ENCODE measurements at places on chromosomes 7 and 10. TPM values are rescaled to one million over a fixed set of nuclear protein-coding genes. Genes with fewer than 3 reads are reported as not detected.

Gene PAPSS2
- total RNA-seq = 38.6 TPM

Gene OR2A1
- not detected for total RNA-seq

Gene JCAD
- total RNA-seq = 5.8 TPM

Gene GHRHR
- total RNA-seq = not detected

Gene RBP3
- not detected for total RNA-seq

DNA sequence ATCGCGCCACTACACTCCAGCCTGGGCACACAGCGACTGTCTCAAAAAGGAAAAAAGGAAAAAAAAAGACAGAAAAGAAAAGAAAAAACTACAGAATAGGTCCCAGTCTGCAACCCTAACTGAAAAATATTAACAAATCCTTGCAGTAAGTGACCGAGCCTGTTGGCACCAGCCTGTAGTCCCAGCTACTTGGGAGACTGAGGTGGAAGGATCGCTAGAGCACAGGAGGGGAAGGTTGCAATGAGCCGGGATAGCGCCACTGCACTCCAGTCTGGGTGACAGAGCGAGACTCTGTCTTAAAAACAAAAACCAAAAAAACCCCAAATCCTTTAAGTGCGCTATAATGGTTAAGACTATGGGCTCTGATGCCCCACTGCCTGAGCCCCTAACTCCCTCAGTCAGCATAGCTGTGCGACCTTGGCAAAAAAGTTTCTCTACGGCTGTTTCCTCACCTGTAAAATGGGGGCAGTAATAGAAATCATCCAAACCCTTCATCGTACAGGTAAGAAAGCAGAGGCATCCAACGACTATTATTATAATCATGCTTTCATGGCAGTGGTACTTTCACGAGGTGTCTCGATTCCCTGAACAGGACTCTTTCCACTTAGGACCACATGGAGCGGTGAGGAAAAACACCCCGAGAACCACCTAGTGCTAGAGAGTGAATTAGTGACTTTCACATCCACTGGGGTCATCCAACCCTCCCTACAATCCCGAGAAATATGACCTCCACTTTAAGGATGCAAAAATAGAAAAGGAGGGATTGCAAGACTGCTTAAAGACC lies 755 bp downstream of the TOMM7 start:
- DNase-seq = peak; percentile 37

GRCh38 chr10:131786756-131787605 lies 113.8 kb upstream of the PPP2R2D start:
- no peak for DNase-seq

GRCh38 chr10:114022766-114023597 lies 20.7 kb upstream of the ADRB1 start:
- DNase-seq = no peak

GRCh38 chr10:80187465-80188409 lies 17.6 kb downstream of the ANXA11 start:
- no peak for DNase-seq

DNA sequence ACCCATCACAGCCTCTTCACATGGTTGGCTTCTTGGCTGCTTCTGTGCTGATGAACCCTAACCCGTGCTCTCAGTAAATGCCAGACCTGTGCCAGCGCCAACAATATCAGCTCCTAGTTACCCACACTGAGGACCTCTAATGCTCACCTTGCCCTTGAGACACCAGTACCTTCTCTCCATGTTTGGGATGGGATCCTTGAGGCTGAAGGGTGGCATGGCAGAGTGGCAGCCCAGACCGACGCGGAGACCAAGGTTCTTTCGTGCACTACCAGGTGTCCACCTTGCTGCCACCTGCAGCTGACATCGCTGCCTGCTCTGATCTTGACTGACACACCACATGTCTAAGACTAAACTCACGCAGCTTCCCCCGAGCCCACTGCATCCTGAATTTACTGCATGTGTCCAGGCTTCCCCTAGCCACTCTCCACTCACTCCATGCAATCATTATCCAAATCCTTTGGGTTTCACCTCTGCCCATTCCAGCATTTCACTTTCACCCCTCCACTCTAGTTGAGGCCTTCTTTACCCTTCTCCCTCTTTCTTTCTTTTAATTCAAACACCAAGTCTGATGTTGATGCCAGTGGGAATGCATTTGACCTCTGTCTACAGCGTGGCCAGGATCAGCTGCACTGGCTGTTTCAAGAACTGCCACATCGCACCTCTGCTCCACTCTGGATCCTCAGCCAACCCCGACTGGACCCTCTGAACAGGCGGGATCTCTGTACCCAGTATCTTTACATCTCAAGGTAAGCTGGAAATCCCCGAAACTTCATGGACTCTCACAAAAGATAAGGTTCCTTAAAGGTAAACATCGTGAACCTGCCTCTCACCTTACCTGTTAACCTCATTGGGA lies 294.9 kb downstream of the GLRX3 start:
- no peak for DNase-seq

DNA sequence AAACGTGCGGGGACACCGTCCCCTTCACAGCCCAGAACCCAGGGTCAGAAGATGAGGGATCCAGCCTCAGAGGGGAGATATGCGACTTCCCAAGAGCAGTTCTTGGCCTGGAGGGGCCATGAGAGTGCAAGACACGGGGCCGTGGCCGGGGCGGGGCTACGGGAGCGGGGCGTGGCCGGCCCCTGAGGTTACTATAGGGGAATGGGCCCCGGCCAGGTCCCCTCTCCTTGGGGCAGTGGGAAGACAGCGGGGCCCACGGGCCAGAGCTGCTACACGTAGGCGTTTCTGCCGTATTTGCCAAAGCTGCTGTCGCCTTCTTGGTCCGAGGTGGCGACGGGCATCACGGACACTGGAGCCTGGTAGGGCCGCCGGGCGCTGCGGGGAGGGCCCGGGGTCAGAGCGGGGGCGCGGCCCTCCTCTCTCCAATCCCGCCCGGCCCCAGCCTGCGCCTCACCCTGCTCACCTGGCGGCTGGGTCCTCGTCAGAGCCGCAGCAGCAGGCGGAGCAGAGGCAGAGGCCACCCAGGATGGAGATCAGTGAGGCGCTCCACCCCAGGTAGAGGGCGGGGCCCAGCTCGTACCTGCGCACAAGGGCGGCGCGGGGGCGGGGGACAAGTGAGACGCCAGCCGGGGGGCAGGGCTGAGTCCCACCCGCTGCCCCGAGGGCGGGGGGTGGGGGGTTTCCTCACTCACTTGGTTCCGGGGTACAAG lies 5.3 kb downstream of the CLDN15 start:
- no peak for DNase-seq

- no peak for DNase-seq
Measured at GRCh38 chr7:24233386-24233785, 50.6 kb upstream of the NPY start.

GRCh38 chr7:80679921-80680907 lies 41.8 kb downstream of the CD36 start:
- no peak for DNase-seq

DNA sequence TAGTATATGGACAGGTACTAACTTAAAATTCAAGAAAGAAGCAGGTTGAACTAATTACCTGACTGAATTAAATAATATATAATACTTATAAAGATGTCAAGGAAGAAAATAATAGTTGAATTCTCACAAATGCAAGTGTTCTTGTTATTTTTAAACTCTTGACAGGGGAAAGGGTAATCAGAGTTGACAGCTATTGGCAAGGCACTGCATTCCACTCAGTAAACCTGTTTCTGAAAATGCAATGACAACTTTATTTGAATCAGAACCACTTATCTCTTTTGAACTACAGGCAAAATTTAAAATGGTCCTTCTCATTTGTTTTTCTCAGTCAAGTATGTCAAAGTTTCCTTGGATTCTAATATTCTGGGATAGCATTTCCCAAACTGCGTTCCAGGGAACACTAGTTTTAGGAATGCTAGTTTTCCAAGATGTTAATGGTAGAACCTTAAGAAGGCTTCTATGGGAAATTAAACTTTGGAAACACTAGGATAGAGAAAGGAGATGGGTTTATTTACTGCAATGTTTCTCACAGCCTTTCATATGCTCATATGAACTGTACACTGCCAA lies 103.7 kb upstream of the LRRN3 start:
- no peak for DNase-seq

DNA sequence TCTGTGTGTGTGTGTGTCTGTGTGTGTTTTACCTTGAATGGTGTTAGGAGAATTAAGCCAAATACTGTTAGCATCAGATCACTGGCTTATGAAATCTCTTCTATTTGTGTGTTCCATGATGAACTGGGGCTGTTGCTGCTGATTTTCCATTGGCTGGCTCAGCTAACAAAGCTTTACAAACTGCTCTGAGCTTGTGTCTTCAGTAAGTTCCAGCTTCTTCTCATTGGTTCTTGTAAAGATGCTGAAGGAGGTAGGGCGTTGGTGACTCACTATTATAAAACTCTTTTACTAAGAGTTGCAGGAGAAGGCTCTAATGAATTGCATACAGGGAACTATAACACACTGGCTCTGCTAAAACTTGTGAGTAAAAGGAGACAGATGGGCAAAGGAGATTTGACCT lies 136.4 kb upstream of the PRKCQ start:
- no peak for DNase-seq

DNA sequence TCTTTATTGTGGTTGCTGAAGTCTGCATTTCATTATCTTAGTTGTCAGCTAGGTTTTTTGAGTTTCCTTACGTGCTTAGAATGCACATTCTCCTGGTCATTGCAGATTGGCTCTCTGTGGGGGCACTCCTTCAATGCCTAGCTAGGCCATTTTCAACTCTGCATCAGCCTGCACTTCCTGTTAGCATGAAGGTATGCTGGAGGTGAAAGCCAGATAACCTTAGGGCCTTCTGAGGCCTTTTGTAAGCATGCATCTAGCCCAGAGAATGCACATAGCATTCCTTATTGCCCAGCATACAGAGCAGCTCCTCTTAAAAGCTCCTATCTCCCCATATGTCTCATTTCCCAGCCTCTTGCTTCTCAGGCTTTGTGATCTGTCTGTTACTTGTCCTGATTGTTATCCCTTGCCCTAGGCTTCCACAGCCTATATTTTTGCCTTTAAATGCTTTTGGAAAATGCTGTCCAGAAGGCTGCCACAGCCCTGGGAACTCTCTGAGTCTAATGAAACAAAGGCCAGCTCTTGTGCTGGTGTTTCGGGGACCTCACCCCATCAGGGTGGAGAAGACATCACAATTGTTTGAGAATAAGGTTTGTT lies 108.1 kb upstream of the IGFBP3 start:
- no peak for DNase-seq

DNA sequence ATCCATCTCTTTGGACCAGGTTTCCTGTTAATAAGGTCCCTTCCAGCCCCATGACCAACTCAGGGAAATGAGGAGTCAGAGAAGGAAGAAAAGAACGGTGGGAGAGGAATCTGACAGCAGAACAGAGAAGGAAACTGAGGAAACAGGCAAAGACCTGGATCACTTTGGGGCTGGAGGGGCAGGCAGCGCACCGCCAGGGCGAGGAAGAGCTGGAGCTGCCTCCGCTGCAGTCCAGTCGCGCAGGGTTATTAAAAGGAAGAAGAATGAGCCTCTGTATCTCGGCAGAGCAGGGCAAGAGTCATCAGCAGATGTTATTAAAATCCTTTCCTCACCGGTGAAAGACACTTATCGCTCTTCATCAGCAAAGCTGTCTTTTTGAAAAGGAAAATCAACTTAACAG lies 37.7 kb upstream of the R3HCC1L start:
- no peak for DNase-seq

- DNase-seq = peak; percentile 88
Measured at GRCh38 chr7:40717242-40717641, 582.4 kb downstream of the SUGCT start.

GRCh38 chr10:42952931-42953683 lies 123.8 kb upstream of the RET start:
- no peak for DNase-seq

- no peak for DNase-seq
Measured at GRCh38 chr7:92095380-92095779, 38.9 kb downstream of the CYP51A1 start.

GRCh38 chr10:63644418-63645142 lies 123.4 kb downstream of the REEP3 start:
- no peak for DNase-seq
